ENCODE measurements at places on chromosomes 5 and 9. TPM values are rescaled to one million over a fixed set of nuclear protein-coding genes. Genes with fewer than 3 reads are reported as not detected.

Gene SNCB
- 0.21 TPM for polyA plus RNA-seq

Gene GARIN3
- polyA plus RNA-seq, result not detected

Gene FANCC
- polyA plus RNA-seq, result 4.1 TPM

Gene FAM153A
- polyA plus RNA-seq, result 32.7 TPM

All from thymus (tissue), 14 donors.